NCI-H2107 (cell line): ENCODE measurements at places on chromosomes 5 and 9.
A peak's percentile ranks its signal among the peaks of the same experiment; 100 is the strongest.

GRCh38 chr5:166957782-166958181 is 1333.7 kb upstream of the WWC1 start:
- no peak for DNase-seq

GRCh38 chr9:134695144-134695543 is 53.5 kb downstream of the COL5A1 start:
- DNase-seq = no peak

DNA sequence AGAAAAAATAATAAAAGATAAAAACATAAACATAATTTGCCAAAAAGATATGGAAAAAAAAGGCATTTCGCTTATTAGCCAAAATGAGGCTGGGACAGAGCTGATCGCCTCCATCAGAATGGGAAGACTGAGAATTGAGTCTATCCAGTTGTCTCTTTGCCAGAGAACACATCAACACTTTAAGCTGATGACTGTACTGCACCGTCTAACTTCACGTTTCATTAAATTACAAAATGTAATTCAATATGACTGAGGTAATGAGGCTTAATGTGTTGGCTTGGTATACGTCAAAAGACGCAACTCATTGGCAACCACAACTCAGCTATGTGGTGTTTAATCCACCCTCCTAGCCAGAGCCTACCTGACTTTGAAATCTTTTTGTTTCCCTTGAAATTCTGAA is 462.7 kb upstream of the CD180 start:
- peak; percentile 19 for DNase-seq

DNA sequence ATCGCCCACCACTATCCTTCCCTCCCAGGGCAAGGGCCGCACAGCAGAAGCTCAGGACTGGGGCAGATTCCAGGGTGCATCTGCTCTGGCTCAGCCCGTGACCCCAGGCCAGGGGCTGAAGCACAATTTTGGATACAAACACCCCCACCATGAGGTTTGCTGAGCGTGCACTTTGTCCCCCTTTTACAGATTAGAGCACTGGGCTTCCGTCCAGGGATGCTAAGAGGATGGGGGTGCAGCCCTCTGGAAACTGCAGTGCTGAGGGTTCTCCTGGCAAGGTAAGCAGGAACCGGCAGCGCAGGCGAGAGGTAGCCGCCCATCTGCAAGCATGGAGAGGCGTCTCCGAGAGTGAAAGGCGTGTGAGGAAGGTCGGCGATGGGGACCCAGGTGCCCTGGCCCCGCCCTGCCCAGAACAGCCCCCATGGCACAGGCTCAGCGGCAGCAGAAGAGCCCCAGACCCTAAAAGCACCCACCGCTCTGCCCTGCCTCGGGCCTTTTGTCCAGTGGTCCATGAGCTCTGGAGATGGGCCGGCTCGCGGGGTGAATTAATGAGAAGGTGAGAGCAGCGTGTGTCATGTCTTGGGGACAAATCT is 54.5 kb upstream of the OLFM1 start:
- no peak for DNase-seq

DNA sequence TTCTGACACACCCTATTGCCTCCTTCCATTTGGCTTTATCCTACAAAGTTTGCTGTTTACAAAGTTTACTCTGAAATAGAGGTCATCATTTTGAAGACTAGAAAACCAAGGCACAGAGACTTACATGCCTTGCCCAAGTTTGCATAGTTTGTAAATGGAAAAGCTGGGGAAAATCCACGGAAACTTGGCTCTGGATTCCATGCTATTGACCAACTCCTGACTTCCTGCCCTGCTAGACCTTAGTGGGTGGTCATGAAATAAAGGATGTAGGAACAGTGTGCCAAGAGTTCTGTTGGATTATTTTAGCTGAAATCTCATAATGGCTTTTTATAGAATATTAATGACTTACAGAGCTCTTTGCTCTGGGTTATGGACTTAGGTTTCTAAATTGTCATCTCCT is 69.5 kb downstream of the GRIA1 start:
- DNase-seq = no peak

DNA sequence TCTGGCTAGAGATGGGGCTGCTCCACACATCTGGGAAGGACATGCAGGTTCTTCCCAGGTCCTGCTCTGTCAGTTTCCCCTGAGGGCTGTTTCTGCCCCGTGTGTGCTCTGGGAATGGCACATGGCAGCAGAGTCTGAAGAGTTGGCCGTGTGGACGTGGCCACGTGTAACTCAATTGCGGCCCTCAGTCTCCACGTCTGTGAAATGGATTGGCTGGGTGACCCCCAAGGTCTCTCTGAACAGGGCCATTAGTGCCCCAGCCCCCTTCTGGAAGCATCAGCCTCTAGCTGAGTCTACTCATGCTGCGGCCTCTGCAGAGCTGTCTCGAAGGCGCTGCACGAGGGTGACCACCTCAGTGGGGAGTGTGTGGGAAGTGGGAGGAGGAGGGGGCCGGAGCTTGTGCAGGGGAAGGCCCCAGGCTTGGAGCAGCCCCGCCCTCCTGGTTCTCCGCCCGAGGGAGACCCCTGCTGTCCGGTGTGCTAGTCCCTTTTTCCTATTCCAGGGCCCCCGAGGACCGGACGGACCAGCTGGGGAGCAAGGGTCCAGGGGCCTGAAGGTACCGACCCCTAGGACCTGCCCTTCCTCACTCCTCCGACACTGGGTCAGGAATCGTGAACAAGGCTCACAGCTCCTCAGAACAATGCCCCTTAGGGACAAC is 58.9 kb upstream of the ORM1 start:
- DNase-seq = no peak

DNA sequence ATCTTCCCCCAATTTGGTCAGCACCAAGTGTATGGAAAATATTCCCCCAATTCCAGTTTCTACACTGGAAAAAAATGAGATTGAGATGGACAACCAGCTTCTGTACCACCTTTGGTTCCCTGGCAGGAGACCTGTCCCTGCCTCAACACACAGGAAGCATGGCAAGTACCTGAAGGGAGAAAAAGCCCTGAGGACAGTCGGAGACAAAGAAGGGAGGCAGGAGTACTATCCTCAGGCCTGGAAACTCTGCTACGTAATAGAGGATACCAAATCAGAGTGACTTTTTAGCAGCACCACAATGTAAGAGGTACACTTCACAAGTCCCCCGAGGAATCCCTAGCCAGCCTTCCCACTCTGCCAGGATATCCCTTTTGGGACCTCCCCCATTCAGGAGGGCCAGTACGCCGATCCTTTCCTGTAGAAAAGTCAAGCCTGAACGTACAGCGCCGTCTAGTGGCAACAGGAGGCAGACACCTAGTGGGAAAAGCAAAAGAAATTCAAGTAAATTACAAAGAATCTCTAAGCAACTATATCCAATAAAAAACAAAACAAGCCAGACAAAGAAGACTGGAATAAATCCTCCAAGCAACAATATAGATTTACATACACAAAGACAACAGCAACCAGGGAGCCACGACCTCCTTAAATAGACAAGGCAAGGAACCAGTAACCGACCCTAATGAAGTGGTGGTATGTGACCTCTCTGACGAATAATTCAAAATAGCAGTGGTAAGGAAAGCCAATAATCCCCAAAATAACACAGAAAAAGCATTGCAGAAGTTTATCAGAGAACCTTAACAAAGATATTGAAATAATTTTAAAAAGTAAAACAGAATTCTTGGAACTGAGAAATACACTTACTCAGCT is 63.3 kb upstream of the SLCO6A1 start:
- no peak for DNase-seq

DNA sequence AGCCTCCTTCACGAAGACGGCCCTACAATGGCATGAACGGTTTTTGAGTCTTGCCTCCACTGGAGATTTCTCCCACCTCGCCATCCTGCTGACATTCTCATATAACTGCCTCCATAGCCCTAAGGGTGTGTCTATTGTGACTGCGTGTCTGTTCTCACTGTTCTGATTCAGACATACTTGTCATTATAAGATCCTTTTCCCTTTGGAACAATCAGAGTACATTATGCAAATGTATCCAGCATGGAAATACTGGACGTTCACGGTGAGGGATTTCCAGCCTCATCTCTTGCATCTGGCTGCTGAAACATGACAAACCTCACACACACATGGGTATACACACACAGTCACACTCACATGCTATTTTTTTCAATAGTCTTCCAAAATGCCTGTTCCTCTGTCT is 402.1 kb downstream of the DIRAS2 start:
- no peak for DNase-seq

DNA sequence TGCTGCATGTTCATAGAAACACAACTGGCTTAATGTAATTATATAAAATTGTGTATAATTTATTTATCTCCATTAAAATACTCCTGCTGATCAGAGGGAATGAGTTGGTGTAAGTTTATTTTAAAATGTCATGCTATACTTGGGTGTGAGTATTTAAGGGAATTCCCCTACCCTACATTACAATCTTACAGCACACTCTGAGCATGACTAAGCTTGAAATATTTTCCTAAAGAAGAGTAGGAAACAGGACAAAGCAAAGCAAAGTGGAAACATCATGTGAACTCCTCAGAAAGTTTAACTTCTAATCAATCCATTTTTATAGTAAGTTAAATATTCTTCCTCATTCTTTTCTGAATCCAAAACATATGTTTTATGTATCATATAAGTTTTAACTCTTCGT is 1271.3 kb downstream of the EFNA5 start:
- DNase-seq = no peak

- no peak for DNase-seq
These were observed 1.9 kb upstream of the CDKN2B start for GRCh38 chr9:22010866-22011625.

DNA sequence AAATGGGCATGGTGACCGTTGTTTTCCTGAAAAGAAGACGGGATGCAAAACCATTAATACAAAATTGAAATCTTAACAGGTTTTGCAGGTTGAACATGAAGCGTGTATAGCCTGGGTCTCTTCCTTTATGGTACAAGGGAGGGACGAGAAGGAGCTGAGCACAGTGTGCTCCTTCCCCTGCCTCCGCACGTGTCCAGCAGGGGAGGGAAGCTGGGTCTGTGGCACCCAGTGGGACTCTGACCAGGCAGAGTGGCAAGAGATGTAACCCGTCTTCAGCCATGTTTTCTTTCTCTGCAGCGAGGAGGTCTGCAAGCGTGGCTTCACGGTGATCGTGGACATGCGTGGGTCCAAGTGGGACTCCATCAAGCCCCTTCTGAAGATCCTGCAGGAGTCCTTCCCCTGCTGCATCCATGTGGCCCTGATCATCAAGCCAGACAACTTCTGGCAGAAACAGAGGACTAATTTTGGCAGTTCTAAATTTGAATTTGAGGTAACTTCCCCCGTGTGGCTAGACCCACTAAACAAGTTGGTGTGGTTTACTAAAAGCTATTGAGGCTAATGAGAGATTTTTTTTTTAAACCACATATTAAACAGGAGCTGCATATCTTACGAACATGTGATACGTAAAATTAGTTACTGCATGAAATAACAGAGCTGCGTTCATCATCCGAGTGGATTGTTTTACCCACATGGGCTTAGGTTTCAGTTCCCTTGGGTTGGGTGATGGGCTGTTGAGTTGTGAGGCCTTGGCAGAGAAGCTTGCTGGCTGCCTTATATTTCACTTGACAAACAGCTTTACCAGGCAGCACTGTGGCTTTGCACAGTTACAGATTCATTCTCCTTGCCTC is 143.7 kb downstream of the TRIO start:
- DNase-seq = no peak

DNA sequence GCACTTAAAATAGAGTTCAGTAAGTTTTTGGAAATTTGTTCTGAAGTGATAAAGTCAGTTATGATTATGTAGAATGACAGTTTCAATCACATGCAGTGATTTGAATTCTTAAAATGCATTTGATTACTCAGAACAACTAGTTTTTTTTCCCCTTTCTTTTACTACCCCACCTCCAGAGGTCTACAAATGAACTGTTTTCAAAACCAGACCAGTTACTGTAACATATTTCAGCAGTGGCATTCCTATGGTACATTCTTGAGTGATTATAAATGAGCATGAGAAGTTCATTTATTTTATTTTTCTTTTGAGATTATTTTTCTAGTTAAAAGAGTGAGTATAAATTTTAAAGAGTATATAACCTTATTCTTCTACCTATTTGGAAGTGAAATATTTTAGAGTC is 71.6 kb downstream of the NNT start:
- DNase-seq = no peak

GRCh38 chr5:152456815-152457443 is 51.9 kb upstream of the NMUR2 start:
- no peak for DNase-seq

- no peak for DNase-seq
These were observed 154.3 kb downstream of the KDM4C start for GRCh38 chr9:6911901-6912638.

DNA sequence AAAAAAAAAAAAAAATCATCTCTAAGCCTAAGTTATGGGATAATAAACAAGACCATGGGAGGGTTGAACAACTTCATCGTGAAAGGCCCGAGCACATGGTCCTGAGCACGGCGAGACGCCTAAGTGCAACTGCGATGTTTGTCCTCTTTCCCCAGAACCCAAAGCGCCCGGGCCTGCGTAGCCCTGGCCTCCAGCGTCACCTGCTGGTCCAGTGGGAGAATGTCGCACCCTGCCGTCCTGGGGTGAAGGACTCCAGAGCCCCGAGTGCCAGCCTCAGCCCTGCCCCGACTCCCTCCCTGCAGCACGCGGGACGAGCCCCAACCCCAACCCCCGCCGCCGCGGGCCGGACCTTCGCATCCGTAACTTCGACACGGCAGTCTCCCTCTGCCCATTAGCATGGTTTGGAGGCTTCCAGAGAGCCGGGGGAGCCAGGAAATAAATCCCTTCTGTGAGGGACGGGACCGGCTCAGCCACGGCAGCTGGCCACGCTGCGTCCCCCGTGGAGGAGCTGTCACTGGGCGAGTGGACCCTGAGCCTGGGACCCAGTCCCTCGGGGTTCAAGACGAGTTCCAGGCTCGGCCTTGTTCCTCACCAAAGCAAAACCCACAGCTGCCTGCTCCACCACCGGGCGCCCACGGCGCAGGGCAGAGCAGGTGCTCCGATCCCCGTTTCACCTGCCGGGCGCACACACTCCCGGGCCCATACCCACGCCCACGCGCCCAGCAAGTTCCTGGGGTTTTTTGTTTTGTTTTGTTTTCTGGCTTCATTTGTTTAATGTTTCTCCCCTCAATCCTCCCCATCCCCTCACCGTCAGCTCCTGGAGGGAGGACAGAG is 132.5 kb upstream of the HAND1 start:
- no peak for DNase-seq

- DNase-seq = no peak
These were observed 156.4 kb downstream of the RORB start for GRCh38 chr9:74653410-74654080.

- no peak for DNase-seq
These were observed 28.3 kb downstream of the CCDC69 start for GRCh38 chr5:151195622-151196021.

- DNase-seq = no peak
These were observed 76.5 kb downstream of the NR6A1 start for GRCh38 chr9:124694414-124695279.

- no peak for DNase-seq
These were observed 1.6 kb downstream of the PDGFRB start for GRCh38 chr5:150153957-150154617.

DNA sequence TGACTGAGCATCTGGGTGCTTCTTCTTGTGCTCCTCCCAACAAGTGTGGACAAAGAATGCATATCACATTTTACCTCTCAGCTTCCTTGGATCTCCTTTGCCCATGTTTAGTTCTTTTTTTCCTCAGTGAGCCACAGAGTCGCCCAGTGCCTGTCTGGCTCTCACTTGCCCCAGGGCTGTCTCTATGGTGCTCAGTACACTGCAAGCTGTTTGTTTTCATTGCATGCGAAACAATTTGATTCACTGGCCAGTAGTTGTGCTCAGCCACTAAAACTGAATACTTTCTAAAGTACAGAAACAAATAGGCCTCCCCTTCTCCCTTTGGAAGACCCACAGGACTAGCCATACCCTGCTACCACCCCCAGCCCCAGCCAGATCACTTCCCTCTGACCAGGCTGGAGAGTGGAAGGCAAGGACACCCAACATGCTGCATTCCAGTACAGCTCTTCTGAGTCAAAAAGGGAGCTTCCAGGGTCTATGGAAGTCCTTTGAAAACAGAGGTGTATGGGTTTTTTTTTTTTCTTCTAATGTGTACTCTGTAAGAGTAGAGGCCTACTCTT is 3.8 kb downstream of the LHFPL2 start:
- DNase-seq = no peak
